ENCODE measurements at places on chromosomes 2 and 18.
A peak's percentile ranks its signal among the peaks of the same experiment; 100 is the strongest.

- no peak for DNase-seq
Observed at GRCh38 chr18:22473366-22473765, 55.7 kb upstream of the CTAGE1 start.

GRCh38 chr18:7090771-7091170 is 26.8 kb downstream of the LAMA1 start:
- no peak for DNase-seq

DNA sequence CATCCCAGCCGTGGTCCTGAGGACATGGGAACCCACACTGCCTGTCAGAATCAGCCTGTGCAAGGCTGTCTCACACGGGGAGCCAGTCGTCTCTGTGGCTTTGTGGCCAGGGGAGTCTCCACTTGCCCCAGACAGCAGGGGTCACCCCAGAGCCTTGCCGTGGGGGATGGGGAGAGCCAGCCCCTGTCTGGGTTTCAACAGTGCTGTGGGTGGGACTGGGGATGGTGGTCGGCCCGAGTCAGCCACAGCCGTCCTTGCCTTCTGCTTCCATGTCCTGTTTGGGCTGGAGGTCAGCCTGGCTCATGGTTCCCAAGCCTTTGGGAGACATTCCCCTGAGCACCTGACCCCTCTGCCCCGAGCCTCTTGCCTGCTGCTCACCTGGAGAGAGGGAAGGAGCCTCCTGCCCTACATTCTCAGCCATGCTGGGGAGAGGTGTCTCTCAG is 19.6 kb downstream of the GPR35 start:
- peak; percentile 13 for DNase-seq

DNA sequence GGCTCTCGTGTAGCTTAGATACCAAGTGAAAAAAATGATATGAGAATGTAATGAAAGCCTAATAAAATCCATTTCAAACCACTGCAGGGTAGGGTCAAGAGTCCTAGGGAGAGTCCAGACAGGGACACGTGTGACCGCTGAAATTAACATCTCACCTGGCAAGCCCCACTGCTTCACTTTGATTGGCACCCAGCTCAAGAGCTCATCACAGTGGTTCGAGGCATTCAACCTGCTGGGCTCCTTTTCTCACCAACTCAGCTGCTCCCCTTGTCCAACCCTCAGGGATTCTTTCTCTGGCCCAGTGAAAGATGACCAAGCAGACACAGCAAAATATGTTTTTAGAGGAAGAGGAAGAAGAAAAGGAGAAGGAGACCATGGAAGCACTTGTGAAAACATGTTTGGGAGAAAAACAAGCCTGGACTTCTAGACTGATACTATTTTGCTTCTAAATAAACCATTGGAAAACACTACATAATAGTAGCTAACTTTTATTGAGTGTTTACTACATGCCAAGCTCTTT is 49.2 kb upstream of the CREB1 start:
- DNase-seq: no peak

- no peak for DNase-seq
Observed at GRCh38 chr2:67277450-67277849, 119.7 kb upstream of the ETAA1 start.

DNA sequence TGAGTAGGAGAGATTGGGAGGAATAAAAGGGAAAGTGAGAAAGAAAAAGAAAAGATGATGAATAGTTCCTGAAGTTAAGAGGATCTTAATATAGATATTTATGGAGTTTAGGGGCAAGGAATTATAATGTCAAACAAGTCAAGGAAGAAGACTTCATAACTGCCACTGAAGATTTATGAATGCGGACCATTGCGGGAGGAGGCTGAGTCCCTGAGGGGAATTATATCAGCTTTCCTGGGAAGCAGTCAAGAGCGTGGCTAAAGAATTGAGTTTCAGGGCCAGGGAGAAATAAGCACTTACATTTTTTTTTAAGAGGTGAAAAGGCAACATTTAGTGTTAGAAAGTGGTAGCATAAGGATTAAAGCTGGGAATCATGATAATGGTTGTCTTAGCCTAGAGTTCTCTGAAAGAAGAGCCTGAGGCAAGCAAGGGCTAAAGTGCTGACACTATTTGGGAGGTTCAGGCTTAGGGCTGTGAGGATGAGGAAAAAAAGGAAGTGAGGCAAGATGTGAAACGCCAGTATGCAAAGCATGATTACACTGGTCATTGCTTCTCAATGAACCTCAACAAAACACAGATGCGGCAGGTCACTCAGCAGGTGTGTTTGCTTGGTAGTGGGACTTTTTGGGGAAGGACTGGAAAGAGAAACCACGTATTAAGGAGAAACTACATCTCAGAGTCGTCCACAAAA is 217.1 kb downstream of the SLC4A3 start:
- DNase-seq: no peak
